ENCODE measurements at places on chromosomes 3 and 15.

DNA sequence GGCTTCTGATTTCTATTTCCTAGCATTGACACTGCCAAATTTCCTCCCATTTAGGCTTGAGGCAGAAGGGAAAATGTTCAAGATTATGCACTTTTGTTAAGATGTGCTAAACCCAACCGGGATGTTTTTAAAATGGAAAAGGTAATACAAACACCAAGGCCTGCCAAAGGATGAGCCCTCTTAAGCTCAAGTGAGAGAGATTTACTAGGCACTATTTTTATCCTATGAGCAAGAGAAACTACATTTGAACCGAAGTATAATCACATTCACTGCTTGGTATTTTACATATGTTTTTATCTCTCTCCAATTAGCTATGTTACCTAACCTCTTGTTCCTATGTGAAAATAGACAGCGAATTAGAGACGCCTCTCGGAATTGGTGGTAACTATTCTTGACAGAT lies 295.8 kb downstream of the GABRB3 start:
- no peak for DNase-seq

DNA sequence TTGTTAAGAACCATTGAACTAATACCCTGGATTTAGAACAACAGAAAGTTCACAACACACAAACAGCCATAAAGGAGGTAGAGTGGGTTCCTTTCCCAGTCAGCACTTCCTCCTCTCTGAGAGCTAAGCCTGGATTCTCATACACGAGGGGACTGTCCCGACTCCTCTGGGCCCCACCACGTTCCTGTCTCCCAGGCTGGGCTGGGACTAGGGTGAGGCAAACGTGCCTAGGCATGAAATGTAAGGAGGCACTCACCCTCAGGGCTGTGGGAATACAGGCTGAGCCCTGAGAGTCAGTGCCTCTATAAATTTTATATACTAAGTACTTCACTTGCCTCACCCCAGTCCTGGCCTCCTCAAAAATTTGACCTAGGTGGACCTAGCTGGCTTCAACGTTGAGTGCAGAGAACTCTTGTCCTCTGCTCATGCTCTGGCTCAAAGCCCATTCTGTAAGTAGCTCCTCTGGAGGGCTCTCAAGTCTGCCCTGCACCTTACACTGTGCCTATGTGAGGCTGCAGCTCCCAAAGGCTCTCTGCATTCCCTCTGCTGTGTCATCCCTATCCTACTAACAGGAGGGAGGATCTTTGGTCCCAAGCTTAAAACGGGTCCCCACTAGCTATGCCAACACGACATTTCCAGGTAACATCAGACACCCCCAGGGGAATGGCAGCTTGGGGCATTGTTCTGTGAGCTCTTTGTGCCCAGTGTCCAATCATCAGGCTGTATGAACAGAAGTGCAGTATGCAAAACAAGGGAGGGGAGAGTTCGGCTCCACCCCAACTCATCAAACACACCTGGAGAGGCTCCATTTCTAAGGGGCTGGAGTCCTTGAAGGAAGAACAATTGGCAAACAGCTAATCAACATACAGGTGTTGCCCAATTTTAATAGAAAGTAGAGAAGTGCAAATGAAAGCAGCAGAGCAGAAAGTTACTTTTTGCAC lies 233.2 kb downstream of the RPLP1 start:
- DNase-seq, result no peak

- no peak for DNase-seq
Observed at GRCh38 chr15:56716334-56716733, 17.0 kb downstream of the ZNF280D start.

GRCh38 chr3:46559091-46559704 lies 6.9 kb downstream of the LRRC2 start:
- no peak for DNase-seq

GRCh38 chr15:99443768-99444446 lies 121.9 kb upstream of the MEF2A start:
- DNase-seq, result no peak

DNA sequence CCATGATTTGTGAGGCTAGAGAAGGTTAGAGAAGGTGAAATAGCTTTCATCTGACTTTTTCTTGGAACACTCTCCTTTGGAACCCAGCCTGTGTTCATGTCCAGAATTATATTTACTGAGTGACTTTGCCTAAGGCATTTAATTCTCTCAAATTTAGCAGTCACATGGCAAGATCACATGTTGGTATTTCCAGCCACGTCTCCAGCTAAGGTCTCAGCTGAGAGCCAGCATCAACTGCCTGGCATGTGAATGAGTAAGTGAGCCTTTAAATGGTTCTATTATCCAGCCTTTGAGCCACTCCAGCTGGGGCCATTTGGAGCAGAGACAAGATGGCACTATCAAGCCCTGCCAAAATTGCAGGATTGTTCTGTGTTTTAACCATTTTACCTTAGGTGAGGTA lies 130.2 kb upstream of the SGO1 start:
- DNase-seq, result no peak

GRCh38 chr3:9135930-9136525 lies 113.4 kb downstream of the SRGAP3 start:
- DNase-seq, result no peak

DNA sequence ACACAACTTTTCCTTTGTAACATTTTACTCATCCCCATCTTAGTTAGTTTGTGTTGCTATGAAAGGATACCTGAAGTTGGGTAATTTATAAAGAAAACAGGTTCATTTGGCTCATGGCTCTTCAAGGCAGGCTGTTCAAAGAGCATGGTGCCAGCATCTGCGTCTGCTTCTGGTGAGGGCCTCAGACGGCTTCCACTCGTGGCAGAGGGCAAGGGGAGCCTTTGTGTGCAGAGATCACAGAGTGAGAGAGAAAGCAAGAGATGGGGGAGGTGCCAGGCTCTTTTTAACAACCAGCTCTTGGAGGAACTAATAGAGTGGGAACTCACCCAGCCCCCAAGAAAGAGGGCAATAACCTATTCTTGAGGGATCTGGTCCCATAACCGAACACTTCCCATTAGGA lies 23.1 kb downstream of the PLA2G4F start:
- DNase-seq, result no peak

- DNase-seq, result no peak
Observed at GRCh38 chr3:133874761-133875438, 20.8 kb downstream of the RAB6B start.

DNA sequence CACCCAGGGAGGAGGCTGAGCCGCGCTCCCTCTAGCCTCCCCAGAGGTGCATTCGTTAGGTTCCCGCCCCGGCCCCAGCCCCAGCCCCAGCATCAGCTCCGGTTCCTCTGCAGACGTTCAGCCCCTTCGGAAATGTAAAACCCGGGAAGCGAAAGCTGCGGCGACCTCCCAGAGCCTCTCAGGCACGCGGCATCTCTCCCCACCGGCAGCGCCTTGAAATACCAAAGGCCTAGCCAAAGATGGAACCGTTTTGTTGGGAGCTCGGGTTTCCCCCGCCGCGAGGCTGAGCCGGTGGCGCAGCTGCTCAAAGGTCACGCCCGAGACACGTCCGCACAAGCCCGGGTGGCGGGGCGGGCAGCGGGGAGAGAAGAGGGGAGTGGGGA lies 77.8 kb upstream of the HES1 start:
- peak; percentile 60 for DNase-seq

DNA sequence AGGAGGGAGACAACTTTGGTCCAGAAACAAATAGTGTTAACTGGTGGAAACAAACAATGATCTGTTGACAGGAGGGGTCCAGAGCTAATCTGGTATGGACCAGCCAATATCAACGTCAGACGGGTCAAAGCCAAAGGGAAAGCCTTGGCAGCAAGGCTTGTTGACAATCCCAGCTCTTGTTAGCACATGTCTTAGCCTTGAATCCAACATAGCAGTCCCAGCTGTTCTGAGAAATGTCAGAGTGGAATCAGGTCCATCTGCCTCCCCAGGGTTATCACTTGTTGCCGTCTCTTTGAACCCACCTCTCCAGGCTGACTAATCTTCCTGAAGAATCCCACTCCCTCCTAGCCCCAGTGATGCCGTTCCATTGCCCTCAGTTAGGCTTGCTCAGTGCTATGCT lies 404.6 kb upstream of the MCTP2 start:
- DNase-seq, result no peak

- no peak for DNase-seq
Observed at GRCh38 chr3:47650294-47650693, 71.6 kb upstream of the CSPG5 start.

- DNase-seq, result no peak
Observed at GRCh38 chr3:126373682-126374601, 16.7 kb upstream of the KLF15 start.

DNA sequence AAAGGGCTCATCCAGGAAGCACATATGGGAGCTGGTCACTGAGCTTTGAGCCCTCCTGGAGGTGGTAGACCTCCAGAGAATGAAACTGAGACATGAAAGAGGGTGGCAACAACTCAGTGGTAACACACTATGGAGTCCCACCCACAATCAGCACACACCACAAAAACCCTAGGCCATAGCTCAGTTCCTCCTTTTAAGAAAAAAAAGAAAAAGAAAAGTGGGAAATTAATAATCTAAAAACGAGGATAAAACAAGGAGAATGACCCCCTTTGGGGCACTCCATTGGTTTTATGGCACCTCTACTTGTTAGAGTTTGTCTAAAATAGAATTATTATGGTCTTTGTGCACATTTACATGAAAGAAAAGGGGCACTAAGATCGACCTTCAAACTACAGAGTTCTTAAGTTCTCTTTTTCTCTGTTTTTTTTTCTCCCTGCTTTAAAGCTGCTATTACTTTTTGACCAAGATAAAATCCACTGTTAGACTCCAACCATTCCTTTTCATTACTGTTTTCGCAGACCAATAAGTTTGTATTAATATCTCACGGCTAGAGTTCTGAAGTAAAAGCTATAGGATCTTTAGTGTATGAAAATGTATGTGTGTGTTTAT lies 40.2 kb upstream of the ZBTB20 start:
- peak; percentile 32 for DNase-seq

DNA sequence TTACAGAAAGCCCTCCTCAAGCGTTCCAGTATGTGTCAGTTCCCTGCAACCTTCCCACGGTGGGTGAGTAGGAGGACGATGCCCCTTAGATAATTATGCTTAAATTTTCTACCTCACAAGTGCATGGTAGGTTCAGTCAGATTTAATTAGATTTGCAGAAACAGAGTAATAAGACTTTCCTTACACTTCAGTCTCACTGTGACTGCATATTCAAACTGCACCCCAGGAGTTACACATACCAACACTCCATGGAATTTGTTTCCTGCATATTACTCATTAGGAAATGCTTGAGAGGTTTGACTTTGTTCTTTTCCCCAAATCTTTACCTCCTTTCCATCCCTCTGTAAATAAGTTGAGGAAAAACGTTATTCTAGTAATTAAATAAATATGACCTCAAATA lies 108.8 kb downstream of the ARRDC4 start:
- no peak for DNase-seq

- no peak for DNase-seq
Observed at GRCh38 chr3:16913264-16913580, 28.5 kb downstream of the PLCL2 start.

- no peak for DNase-seq
Observed at GRCh38 chr3:173411375-173411973, 13.9 kb downstream of the NLGN1 start.

GRCh38 chr15:98694161-98694560 lies 45.8 kb downstream of the IGF1R start:
- DNase-seq, result no peak

DNA sequence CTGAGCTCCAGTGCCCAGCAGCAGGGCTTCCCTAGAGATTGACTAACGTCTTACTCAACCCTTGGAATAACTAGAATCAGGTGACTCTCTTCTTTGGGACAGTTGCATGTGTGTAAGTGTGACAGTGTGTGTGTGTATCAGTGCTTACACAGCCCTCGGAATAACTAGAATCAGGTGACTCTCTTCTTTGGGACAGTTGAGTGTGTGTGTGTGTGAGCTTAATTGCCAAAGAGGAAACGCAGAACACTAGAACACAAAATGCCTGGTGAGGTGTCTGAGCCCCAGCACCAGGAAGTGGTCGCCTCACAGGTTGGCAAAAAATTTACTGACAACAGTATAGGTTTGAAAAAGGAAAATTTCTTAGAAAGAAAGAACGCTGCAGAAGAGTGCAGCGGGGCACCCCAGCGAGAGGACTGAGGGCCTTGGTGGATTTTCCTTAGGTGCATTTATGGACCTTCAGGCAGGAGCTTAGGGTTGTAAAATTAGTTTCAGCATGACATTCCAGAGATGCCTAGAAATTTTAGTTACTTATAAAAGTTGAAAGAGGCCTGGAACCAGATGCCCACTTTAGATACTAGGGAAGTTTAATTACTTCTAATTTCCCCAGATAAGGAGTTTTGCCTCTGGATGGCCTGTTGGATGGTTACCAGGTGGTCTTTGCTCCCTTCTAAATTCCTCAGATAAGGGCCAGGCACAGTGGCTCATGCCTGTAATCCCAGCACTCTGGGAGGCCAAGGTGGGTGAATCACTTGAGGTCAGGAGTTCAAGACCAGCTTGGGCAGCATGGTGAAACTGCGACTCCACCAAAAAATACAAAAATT lies 3.7 kb upstream of the WDR82 start:
- DNase-seq, result no peak

- DNase-seq, result no peak
Observed at GRCh38 chr15:101059381-101060341, 140.5 kb downstream of the LRRK1 start.

DNA sequence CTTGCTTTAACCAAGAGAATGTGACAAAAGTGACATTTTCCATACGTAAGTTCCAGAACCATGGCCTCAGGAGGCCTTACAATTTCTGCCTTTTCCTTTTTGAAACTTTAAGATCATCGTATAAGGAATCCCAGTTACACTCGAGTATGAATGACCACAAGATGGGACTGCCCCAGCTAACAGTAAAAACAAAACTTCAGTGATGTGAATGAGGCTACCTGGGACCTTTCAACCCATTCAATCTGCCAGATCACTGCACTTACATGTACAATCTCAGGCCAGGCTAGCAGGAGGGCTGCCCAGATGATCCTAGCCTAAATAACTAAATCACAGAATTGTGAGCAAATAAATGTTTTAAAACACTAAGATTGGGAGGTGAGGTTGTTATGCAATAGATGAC lies 328.8 kb downstream of the CNTN6 start:
- no peak for DNase-seq

- DNase-seq, result no peak
Observed at GRCh38 chr15:62592920-62593319, 427.8 kb upstream of the C2CD4B start.

- no peak for DNase-seq
Observed at GRCh38 chr3:143975554-143976152, 4.0 kb downstream of the DIPK2A start.
